ENCODE measurements at places on chromosomes 12 and 14.
A peak's percentile ranks its signal among the peaks of the same experiment; 100 is the strongest.

DNA sequence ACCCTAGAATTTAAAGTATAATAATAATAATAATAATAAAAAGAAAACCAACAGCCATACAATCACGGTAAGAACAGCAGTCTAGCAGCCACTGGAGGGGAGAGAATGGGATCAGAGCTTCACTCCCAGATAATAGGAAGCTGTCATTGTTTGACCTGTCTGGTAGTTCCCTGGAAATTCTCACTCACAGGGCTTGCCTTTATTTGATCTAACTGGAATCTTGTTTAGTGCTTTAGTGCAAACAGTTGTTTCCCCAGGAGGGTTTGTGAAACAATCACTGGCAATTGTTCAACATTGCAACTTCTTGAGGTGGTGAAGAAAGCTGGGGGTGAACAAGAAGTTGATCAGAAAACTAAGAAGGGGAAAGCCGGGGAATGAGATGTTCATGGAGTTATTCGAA lies 68.7 kb upstream of the PTCSC3 start:
- no peak for DNase-seq

GRCh38 chr14:95444132-95445129 lies 72.0 kb downstream of the SYNE3 start:
- DNase-seq = no peak

DNA sequence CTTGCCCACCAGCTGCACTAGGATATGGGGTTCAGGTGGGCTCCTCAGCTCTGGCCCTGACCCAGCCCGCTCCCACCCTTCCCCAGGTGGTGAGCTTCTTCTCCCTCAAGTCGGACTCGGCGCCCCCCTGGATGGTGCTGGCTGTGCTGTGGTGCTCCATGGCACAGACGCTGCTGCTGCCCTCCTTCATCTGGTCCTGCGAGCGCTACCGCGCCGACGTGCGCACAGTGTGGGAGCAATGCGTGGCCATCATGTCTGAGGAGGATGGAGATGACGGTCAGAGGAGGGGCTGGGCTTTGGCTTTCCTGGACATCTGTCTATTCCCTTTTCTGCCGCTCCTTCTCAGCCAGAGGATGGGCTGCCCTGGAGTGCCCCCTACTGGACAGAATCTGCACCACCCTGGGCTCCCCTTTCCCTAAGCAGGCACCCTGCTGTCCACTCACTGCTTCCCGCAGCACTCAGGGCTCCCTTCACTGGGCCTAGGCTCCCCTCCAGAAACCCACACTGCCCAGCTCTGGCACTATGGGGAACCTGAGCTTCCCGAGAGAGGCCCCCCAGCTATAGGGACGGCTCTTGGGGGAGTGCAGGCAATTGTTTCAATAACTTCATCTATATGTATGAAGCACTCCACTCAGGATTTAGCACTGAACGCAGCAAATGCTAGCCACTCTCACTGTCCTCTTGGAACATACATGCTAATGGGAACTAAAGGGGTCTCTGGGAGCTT lies 2.6 kb upstream of the P3H3 start:
- DNase-seq = peak; percentile 70

GRCh38 chr12:110809149-110809548 lies 37.6 kb upstream of the CCDC63 start:
- DNase-seq = no peak
